ENCODE measurements at places on chromosomes 3 and 15.

- no peak for DNase-seq
These were observed 59.5 kb upstream of the ZNF148 start for GRCh38 chr3:125434582-125435011.

GRCh38 chr15:36398212-36398611, 181.2 kb upstream of the CDIN1 start:
- DNase-seq = no peak

DNA sequence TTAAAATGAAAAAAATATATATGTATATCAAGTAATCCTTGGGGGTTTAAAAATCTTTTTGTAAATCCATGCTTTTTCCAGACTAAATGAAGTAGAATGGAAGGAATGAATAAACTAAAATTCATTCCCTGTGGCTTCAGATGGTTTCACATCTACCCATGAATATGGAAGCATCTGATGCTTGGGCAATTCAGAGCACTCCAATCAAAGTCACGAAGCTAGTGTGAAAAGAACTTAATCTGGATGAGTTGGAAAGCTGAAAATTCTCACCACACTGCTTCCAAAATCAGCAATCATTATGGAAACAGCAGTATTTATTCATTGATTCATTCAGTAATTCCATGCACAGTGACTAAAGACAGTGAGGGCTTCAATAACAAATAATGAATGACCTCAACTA, 55.2 kb downstream of the SUMF1 start:
- no peak for DNase-seq

DNA sequence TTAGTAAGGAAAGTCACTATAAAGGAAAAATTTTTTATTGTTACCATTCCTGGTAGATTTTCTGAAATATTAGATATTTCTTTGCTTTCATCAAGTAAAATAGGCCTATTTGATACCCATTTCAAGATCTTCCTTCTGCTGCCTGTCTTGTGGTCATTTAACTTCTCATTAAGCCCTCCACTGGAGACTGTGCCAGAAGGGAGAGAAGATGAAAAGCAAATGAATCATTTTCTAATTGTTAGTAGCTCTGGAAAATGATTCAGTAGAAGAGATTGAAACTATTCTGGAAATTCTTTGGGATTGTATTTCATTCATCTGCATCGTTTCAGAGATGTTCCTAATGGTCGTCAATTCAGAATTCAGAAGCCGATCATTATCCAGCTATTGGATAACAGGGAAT, 3.2 kb downstream of the KCTD6 start:
- DNase-seq = no peak

- DNase-seq = no peak
These were observed 813.4 kb upstream of the EPHA6 start for GRCh38 chr3:96000966-96001365.

DNA sequence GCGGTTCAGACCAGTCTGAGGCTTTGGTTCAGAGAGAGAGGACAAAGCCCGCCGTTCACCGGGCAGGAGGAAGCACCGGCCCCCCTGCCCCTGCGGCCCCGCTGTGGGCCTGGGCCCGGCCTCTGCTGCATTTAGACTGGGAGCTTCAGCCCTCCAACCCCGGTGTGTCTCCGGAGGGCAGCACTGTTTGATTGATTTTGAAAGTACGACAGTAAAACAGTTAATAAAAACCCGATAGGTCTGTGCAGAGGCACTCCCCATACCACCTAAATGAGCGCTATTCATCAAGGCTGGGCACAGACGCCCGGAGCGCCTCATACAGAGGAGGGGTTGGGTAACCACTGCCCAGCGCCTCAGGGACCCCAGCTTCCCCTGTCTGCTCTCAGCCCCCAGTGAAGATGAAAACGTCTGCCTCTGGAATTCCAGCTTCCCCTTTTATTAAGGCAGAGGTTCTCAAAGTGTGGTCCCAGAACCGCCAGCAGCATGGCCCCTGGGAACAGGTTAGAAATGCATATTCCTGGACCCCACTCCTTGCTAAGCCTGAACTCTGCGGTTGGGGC, 256.7 kb upstream of the TLE3 start:
- no peak for DNase-seq

DNA sequence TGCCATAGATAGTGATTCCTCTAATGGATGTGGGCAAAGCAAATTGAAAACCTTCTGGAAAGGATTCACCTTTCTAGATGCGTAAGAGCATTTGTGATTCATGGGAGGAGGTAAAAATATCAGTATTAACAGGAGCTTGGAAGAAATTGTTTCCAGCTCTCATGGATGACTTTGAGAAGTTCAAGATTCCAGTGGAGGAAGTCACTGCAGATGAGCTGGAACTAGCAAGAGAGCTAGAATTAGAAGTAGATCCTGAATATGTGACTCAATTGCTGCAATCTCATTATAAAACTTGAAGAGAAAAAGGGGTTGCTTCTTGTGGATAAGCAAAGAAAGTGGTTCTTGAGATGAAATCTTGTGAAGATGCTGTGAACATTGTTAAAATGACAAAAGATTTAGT, 88.0 kb upstream of the ACKR4 start:
- no peak for DNase-seq

GRCh38 chr15:31308185-31308639, 18.4 kb upstream of the KLF13 start:
- DNase-seq = no peak

GRCh38 chr3:9791127-9791526, 1.1 kb downstream of the TADA3 start:
- no peak for DNase-seq

- DNase-seq = no peak
These were observed 11.1 kb upstream of the GREM1 start for GRCh38 chr15:32706704-32707103.

DNA sequence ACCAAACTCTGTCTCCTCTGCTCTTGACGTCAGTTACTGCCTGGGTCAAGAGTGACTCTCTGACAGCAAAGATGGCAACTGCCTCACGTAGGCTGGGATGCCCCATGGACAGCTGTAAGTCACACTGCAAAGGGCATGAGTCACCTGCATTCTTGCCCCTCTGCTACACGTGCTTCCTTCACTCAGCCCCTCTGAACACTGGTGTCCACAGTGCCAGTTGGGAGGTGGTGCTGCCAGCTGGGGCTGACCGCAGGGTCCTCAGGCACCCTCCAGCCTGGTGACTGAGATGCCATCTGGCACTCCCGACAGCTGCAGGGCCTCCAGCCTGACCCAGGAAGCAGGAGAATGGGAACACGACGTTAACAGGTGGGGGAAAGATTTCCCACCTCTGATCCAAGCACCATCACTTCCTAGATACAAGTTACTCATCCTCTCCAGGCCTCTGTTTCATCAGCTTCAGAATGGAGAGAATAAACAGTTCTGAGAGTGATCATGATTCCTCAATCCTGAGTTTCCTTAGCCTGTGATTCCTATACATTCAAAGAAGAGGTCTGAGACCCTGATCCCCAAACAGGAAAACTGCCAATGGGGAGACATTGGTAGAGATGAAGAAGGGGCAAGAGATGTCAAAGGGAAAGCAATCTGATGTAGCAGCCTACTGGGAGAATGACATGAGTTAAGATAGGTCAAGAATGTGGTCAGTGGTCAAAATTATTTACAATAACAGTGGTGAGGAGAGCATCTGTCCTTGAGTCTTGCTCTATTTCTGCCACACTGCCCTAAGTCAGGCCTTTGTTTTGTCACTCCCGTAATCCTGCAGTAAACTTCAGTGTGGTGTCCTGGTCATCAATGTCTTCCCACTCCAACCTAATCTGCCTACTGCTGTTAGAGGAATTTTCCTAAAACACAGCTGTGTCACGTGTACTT, 86.1 kb upstream of the BCL6 start:
- no peak for DNase-seq

- DNase-seq = no peak
These were observed 114.8 kb downstream of the ADCY5 start for GRCh38 chr3:123334056-123334455.

- no peak for DNase-seq
These were observed 14.0 kb downstream of the PLXNA1 start for GRCh38 chr3:126996905-126997304.

- no peak for DNase-seq
These were observed 136.6 kb upstream of the SETMAR start for GRCh38 chr3:4166540-4166939.

GRCh38 chr15:39269821-39270220, 311.1 kb upstream of the THBS1 start:
- no peak for DNase-seq

GRCh38 chr3:85594676-85595075, 635.9 kb downstream of the CADM2 start:
- no peak for DNase-seq

GRCh38 chr3:54951405-54951804, 23.5 kb upstream of the LRTM1 start:
- DNase-seq = no peak

GRCh38 chr15:63107895-63108546, 13.6 kb upstream of the LACTB start:
- no peak for DNase-seq

DNA sequence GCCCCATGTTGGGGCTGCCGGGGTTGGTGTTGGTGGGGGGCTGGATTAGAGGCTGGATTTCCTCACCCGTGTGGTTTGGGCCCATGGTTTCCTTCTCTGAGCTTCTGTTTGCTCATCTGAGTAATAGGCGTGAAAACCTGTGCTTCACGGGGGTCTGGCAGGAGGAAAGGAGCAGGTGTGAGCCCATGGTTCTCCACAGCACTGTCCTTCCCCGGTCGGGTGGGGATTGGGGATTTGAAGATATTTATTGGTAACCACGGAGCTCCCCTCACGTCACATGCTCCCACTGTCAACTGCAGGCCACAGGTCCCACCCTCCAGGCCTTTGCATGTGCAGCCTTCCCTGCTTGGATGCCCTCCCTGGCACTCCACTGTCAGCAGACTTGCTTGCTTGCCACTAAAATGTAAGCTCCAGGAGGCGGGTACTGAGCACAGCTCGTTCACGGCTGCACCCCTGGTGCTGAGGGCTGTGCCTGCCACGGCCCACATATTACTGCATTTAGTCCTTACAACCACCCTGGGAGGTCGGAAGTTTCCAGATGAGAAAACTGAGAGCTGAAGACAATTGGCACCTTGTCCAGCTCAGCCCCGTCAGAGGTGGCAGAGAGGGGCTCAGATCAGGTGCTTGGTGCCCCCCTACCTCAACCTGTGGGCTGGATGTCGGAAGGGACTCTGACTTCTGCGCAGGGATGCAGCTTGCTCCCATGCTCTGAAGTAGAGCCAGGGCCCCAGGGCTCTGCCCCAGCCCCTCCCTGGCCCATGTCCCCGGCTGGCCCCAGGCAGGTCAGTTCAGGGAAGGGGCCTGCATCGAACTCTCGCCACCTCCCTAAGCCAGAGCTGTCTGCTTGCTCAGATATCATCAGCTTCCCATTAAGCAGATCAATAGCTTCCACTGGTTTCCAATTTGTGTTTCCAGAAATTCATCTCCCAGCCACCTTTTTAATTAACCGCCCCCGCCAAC, 29.4 kb upstream of the IQSEC1 start:
- DNase-seq = no peak

GRCh38 chr3:190645932-190646460, 132.1 kb downstream of the IL1RAP start:
- DNase-seq = no peak

- DNase-seq = no peak
These were observed 113.0 kb downstream of the SNRPN start for GRCh38 chr15:25067725-25068309.

DNA sequence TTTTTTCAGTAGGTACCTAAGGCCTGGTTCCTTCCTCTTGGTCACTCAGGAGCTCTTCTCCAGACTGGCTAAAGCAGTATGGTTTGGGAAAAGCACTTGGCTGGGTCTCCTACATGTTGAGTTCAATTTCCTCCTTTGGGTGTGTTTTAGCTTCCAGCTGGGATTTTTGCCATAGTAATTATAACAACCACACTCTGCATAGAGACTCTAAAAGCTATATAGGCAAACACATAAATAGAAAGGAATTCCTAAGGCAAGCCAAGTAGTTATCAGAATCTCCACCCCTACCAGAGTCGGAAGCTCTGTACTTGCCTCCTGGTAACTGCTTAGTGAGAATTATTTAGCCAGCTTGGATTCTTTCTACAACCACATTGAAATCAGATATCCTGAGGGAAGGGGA, 48.6 kb downstream of the FOXL2 start:
- DNase-seq = no peak

GRCh38 chr3:69178082-69178481, 55.7 kb upstream of the LMOD3 start:
- DNase-seq = no peak

- no peak for DNase-seq
These were observed 36.9 kb upstream of the SKIL start for GRCh38 chr3:170320461-170321121.

DNA sequence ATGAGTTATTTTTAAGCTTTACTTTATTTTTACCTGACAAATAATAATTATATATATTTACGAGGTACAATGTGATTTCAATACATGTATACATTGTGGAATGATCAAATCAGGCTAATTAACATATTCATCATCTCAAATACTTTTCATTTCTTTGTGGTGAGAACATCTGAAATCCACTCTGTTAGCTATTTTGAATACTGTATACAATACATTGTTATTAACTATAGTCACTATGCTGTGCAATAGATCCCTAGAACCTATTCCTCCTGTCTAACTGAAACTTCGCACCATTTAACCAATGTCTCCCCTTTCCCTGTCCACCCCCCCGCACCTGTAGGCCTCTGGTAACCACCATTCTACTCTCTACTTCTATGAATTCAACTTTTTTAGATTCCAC, 7.9 kb upstream of the SPPL2A start:
- DNase-seq = no peak

DNA sequence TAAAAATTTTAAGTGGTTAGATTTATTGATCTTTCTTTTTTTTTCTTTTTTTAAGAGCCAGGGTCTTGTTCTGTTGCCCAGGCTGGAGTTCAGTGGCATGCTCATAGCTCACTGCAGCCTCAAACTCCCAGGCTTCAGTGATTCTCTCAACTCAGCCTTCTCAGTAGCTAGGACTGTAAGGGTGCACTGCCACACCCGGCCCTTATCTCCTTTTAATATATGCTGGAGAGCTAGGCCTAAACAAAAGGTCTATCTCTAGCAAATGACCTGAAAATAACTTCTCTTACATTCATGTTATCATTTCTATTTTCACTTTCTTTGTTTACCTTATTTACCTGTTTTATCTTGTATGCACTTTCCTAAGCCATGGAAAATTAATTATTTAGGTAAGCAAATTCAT, 35.2 kb upstream of the MELTF start:
- no peak for DNase-seq

DNA sequence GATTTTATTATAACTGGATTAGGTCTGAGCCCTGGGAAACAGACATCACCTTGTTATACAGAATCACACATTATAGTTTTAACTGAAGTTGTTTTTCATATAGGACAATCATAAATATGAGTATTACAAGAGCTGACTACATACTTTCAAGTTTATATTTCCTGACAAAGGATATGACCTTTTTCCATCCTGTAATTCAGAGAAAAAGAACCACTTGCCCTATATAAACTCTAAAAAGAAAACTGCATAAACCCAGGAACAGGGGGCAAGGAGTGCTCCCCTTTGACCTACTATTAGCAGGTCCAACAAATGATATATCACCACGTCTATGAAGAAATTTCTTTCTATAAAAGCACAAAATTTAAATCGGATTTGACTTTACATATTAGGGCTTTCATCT, 20.9 kb downstream of the B3GALNT1 start:
- DNase-seq = no peak

GRCh38 chr3:169894110-169894509, 17.3 kb upstream of the SAMD7 start:
- no peak for DNase-seq

GRCh38 chr3:183496311-183496710, 59.2 kb downstream of the KLHL6 start:
- no peak for DNase-seq
